ENCODE measurements at places on chromosomes 11 and 22.

- DNase-seq, result no peak
These were observed 473.7 kb downstream of the TBC1D22A start for GRCh38 chr22:47236161-47236560.

GRCh38 chr22:37659066-37659896 lies 758 bp downstream of the PDXP start:
- DNase-seq, result peak; percentile 10

DNA sequence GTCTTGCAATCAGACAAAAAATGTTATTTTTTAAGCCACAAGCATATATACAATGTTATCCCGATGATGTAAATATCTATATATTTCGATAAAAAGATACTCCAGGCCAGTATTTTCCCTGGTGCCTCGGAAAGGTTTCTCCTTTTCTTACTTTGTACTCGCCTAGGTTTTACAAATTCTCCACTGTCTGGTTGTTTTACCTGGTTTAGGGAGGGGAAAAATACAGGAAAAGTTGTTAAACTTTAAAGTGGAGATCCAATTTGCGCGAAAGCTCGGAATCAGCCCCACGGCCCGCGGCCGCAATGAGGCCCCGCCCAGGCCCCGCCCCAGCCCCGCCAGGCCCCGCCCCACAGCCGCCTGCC lies 58.4 kb upstream of the WNT7B start:
- DNase-seq, result no peak

DNA sequence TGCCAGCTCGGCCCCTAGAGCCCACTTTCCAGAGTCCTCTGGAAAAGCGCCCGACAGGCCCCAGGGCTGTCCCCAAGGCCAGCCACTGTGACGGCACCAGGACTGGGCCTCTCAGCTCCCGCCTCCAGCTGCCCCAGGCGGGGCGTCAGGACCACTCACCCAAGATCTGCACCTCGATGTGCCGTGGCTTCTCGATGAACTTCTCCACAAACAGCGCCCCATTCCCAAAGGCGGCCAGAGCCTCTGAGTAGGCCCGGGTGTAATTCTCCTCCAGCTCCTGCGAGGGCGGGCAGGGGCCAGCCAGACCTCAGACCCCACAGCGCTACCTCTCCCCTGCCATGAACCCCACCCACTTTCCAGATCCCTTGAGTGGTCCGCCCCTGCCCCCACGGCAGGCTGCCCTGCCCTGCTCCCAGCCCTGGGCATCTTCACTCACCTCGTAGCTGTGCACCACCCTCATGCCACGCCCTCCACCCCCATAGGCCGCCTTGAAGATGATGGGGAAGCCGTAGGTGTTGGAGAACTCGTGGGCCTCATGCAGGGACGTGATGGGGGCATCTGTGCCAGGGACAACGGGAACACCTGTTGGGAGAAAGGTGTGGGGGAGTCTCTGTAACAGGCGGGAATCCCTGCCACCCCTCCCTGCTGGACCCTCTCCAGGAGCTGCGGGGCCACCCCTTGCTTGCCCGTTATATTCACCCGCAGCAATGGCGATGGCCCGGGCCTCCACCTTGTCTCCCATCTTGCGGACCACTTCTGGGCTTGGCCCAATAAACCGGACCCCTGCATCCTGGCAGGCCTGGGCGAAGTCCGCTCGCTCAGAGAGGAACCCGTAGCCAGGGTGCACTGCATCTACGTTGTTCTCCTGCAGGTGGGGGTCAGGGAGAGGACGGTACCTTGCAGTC lies 14.0 kb downstream of the LRFN4 start:
- DNase-seq, result no peak

DNA sequence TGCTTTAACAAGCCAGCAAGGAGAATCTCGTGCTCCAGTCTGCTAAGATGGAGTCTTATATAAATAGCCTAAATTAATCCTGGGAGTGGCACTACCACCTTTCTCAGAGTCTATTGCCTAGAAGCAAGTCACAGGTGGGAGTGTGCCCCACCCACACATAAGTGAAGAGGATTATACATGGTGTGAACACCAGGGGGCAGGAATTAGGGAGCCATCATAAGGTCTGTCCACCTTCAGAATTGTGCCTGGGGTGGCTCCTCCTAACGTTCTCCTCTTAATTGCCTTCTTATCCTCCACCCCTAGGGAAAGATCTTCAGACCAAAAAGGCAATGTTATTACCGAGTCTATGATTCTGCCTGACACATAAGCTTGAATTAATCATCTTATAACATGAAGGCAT lies 276.8 kb upstream of the SESN3 start:
- no peak for DNase-seq

DNA sequence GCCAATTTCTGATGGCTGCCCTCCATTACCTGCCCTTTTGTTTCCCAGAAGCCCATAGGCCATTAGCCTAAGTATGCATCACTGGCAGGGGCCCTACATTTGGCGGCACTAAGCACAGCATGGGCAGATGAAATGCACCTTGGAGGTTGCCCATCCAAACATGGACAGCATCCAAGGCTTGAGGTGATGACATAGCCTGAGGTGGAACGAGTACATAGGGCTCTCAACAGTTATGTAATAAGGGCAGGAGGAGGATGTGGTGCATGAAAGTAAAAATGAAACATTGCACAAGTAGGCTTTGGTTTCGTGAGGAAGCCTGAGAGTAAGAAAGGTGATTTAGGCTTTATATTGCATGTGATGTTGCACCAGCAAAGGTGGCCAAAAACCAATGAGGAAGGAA lies 148.1 kb downstream of the FAM76B start:
- no peak for DNase-seq

DNA sequence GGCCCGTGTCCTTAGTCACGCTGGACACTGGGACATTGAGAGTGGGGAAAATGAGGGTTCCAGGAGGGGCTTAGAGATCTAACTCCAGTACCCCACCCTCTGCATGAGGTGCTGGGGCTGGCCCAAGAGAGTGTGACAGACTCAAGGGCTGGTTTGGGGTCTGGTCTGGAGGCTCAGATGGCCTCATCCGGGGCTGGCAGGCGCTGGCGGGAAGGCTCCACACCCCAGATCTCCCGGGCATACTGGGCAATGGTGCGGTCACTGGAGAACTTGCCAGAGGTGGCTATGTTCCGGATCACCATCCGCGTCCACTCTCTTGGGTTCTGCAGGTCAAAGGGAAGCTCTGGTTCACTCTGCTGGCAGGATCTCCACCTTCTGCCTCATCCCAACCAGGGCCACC lies 2.5 kb upstream of the RASGRP2 start:
- no peak for DNase-seq

DNA sequence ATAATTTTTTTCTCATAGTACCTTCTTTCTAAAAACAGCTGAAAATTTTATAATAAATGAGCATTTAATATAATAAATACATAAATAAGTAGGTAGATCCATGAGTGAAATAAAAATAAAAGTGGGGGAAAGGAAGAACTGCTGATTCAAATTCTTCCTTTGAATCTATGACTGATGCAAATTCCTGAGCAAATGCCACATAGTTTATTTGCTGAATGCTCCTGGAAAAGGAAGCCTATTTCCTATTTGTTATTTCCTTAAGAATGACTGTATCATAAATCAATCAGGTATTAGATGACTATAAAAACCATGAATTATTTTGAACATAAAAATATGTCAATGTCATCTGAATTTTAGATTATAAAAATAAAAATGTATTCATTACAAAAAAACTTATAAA lies 16.6 kb downstream of the BTBD10 start:
- DNase-seq, result peak; percentile 62

DNA sequence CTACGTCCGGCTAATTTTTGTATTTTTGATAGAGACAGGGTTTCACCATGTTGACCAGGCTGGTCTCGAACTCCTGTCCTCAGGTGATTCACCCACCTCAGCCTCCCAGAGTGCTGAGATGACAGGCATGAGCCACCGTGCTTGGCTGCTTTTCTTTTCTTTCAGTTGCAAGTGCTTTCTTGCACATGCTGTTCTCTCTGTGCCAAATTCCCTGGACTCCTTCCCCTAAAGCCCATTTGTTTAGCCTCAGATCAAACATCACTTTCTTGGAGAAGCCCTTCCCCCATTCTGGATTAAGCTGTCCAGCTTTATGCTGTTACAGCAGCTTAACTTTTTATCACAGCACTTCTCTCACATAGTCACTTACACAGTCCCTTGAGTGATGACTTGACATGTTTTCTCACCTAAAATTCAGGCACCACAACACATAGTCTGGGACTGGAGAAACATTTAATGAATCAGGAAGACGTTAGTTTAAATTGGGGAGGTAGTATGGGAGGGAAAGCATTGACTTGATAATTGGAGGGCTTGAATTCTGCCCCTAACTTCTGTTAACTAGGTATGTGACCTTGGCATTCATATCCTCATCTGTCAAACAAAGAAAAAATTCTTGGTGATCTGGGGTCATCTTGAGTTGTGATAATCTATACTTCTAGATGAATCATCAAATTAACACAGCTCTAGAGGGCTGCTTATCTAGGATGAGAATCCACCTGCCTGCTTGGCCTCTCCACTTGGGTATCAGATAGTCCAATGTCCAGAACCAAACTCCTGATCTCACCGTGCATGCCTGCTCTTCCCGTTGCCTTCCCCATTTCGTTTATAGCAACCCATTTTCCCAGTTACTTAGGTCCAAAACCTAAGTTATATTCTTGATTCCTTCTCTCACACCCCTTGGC lies 18.4 kb downstream of the ACO2 start:
- no peak for DNase-seq

DNA sequence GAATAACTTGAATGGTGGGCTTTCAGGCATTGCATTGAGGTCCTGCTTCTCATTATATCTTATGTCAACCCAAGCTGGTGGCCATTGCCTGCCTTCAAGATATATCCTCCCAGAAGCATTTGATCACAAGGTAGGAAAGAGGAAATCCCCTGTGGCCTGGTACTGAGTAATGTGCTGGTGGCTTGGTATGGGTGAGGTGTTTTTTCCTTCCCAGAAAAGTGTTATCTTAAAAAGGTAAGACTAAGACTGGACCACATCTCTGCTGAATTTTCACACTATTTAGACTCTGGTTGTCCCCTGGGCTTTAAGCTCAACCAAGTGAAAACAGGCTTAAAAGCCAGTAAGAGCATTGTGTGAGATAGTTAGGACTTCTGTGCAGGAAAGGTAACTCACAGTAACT lies 3.7 kb downstream of the INSC start:
- peak; percentile 61 for DNase-seq

- no peak for DNase-seq
These were observed 43.4 kb downstream of the OTOG start for GRCh38 chr11:17590463-17590862.

- no peak for DNase-seq
These were observed 5.2 kb upstream of the TNFRSF13C start for GRCh38 chr22:41931701-41932269.

Data from kidney tubule cell (primary cell).